Tibial artery (tissue), 4 donors: ENCODE measurements at places on chromosomes 1 and 21.

DNA sequence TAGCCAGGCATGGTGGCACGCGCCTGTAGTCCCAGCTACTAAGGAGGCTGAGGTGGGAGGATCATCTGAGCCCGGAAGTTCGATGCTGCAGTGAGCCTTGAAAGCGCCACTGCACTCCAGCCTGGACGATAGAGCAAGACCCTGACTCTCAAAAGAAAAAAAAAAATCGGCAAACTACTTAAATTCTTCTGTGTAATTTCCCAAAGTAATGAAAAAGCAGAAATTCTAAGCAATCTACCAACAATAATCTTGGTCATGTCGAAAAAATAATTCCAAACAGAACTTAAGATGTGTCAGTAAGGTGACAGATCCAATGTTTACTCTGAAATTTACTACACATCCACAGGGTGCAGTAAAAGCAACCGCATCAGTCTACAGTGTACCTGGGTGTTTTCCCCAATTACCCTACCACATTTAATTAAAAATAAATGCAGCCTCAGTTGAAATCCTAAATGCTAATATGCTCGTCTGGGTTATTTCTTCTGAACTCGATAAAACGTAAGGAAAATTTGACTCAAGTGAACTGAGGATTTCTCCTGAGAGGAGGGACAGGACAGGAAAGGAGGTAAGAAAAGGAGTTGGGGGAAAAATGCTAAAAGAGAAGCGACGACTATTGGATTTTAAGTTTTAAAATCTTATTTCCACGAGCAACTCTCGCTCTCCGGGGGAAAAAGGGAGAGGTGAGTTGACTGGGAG lies 801 bp downstream of the EPRS1 start:
- DNase-seq = no peak

DNA sequence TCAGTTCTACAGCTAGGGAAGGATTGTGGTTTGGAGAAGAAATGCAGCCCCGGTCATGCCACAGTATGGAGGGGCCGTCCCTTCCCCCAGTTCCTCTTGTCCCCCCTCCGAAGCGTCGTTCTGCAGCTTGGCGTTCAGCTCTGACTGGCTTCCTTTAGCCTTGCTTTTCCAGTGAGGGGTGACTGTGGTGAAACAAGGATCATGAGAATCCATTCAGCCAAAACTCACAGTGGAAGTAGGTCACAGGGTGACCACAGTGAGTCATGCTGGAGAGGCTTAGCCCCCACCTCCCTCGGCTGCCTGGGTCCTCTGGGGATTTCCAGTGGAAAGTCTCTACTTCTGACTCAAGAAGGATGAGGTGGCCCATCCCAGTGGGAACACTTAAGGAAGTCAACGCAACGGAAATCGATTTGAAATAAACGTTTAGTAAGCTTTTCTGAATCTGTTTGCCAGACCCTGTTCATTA lies 37.3 kb upstream of the COL6A2 start:
- peak; percentile 92 for DNase-seq

DNA sequence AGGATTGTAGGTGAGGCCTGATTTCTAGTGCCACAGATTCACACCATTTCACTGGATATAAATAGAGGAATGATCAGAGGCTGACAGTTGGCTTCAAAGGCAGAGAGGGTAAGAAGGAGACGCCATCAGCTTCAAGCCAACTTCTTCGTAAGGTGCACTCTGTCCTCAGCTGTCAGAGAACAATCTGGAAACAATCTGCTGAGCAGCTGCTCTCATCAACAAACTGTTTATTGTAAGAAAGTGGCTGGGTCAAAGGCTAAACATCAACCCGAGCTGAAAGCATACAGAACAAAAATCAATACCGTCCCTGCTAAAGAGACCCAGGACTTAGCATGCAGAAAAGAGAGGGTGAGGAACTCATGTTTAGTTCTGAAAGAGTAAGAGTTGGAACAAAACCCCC lies 48.2 kb downstream of the HLCS start:
- no peak for DNase-seq

- no peak for DNase-seq
Measured at GRCh38 chr21:44998621-44999427, 59.0 kb downstream of the SLX9 start.

- no peak for DNase-seq
Measured at GRCh38 chr1:176820391-176821031, 344.0 kb downstream of the ASTN1 start.

- DNase-seq = no peak
Measured at GRCh38 chr1:24932284-24932683, 2.2 kb upstream of the RUNX3 start.

DNA sequence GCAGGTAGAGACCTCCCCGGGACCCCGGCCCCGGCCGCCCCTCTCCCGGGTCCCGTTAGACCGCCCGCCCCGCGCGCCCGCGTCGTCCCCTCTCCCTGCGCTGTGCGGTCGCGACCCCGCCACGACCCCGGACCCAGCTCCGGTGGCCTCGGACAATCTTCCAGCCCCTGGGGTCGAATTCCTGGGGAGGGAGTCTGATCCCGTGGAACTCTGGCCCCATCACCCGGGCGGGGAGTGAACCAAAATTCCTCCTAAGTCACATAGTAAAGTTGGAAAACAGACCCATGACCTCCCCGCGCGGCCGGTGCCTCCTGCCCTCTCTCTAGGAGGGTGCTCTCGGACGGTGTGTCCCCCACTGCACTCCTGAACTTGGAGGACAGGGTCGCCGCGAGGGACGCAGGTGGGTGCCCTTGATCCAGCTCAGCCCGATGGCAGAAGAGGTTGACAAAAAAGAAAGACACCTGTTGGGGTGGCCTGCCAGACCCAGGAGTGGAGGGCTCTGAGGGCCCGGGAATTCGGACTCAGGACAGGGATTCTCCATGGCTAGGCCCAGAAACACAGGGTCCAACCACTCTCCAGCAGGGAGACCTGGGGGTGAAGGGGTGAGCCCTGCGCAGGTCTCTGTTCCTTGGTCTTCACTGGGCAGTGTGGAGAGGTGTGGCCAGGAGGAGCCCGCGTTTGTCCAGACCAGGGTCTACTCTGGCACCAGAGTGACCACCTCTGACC lies 451 bp downstream of the ADAMTSL4 start:
- peak; percentile 82 for DNase-seq

GRCh38 chr1:6495041-6495441 lies 3.6 kb upstream of the PLEKHG5 start:
- no peak for DNase-seq

DNA sequence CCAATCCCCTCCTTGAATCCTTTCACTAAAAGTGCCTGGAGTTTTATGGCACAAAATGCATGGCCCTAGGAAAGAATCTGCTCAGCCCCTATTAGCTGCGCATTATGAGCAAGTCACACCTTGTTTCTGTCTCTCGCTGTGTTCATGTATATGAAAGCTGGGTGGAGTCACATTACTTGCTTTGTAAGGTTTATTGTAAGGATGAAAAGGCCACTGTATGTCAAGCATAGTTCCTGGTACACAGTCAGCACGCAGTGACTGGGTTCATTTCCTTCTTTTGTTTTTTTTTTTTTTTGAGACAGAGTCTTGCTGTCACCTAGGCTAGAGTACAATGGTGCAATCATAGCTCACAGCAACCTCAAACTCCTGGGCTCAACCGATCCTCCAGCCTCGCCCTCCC lies 6.7 kb upstream of the SLC9A1 start:
- DNase-seq = no peak

- DNase-seq = no peak
Measured at GRCh38 chr1:6695868-6696267, 5.7 kb downstream of the DNAJC11 start.

DNA sequence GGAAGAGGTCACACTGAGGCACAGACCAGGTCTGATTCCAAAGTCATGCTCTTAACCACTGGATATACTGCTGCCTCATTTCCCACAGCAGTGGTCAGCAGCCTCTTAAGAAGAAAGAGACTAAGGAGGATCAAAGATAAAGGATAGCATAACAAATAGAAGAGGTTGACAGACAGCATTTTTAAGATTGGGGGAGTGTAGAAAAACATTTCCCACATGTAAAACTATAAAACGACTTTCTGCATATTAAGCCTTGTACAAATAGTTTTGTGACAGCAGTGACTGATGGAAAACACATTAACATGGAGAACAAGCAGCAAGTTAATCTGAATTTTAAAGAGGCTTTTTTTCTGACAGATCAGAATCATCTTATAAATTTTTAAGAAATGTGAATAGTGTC lies 92.0 kb downstream of the SELENOF start:
- DNase-seq = no peak

GRCh38 chr1:201850053-201850397 lies 21.1 kb downstream of the IPO9 start:
- peak; percentile 38 for DNase-seq

GRCh38 chr1:65363484-65363883 lies 54.1 kb downstream of the DNAJC6 start:
- no peak for DNase-seq

DNA sequence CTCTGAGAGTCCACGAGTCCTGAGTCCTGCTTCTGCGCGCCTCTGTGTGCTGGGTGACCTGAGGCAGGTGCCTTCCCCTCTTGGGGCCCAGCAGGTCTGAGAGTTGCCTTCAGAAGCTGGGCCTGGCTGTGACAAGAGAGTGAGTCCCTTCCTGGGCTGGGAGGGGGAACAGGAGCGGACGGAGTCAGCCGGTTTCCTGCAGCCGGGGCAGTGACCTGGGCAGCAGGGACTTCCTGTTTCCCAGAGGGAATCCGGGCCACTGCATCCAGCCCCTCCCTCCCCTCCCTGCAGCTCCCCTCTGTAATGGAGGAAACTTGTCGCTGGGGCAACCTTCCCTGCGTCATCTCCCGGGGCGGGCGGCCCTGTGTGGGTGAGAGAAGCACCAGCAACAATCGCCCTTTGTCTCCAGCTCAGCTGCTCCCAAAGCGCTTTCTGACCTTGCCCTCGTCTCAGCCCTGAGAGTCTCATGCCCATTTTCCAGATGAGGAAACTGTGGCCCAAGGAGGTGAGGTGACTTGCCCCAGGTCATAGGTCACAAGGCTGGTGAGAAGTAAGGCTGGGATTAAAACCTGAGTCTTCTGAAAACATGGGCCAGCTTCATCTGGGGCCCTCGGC lies 61.1 kb downstream of the SDC3 start:
- DNase-seq = peak; percentile 83
